ENCODE measurements at places on chromosomes 2 and 18. TPM values are rescaled to one million over a fixed set of nuclear protein-coding genes. Genes with fewer than 3 reads are reported as not detected.
A peak's percentile ranks its signal among the peaks of the same experiment; 100 is the strongest.

DNA sequence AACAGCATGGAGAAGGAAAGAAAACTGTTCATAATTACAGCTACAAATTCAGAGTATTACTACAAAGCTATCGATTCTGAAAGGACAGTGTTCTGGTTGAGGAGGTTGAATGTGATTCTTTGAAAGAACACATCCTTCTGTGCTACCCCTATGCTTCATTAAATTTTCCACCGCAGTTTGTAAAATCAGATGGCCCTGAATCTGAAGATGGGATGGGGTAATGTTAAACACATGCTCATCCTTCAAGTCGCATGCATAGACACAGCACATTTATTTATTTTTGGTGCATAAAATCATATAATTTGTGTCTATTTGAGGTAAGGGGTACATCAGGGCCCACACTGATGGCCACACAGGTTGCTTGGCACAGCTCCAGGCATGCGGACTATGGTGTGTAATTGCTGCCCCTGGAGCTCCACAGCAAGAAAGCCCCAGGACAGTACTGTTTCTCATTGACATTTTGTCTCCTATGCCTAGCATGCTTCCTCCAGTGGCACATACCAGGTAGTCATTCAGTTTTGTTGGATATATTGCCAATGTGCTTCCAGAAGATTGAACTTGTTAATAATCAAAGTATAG is 238.8 kb upstream of the TANK start:
- DNase-seq = no peak

- DNase-seq = no peak
These were observed 74.7 kb upstream of the RAB6C start for GRCh38 chr2:129904532-129905446.

DNA sequence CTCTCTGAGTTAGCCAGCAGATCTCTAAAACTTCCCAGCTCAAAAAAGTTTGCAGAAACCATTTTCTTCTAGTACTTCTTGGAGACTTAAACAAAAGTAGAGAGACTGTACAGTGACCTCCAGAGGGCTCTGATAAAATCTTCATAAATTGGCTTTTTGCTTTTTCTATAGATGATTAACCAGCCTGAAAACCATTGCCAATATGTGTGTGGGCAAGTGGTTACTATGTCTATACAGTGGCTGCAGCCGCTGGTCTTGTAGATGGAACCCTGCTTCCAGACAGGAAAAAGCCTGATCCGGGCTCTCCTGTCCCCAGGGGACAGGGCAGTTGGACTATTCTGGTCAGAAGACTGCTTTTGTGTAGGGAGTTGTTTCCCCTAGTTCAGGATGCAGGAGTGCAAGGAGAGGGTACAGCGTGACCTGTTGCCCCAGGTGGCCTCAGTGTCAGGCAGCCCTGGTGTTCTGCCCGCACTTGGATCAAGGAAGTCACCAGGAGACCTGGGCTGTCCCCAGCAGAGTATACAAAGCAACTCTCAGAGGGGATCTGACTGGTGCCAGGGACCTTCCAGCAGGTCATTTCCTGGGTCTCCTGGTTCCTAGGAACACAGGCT is 7.3 kb upstream of the PTPRM start:
- no peak for DNase-seq

- DNase-seq = no peak
These were observed 7.8 kb downstream of the SULT1C4 start for GRCh38 chr2:108385411-108386071.

- no peak for DNase-seq
These were observed 8.6 kb upstream of the NCOA1 start for GRCh38 chr2:24482251-24482971.

DNA sequence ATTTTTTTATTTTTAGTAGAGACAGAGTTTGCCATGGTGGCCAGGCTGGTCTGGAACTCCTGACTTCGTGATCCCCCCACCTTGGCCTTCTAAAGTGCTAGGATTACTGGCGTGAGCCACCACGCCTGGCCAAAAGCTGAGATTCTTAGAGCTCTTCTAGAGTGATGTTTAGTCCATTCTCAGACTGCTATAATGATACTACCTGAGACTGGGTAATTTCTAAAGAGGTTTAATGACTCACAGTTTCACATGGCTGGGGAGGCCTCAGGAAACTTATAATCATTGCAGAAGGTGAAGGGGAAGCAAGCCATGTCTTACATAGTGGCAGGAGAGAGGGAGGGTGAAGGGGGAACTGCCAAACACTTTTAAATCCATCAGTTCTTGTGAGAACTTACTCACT is 1804.9 kb upstream of the LRRTM1 start:
- no peak for DNase-seq

GRCh38 chr18:61581578-61582201 is 248.5 kb downstream of the CDH20 start:
- DNase-seq = peak; percentile 78

DNA sequence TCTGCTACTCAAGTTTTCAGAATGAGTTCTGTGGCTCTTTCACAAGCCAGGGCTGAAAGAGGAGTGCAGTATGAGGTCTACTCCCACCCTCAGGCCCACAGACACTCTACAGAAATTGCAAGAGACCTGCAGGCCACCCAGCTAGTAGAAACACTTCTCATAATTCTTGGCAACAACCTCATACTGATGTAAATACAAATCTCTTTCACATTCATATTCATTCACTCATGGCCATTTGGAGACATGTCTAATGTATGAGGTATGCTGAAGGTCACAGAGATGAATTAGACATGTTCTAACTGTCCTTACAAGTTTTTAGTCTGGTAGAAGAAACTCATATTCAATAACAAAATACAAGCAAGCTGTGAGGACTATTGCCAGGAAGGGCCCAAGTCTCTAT is 83.8 kb upstream of the KLHL29 start:
- no peak for DNase-seq

LTBP1 gene
- 23.5 TPM for polyA plus RNA-seq

NTSR2 gene
- polyA plus RNA-seq = not detected

DNA sequence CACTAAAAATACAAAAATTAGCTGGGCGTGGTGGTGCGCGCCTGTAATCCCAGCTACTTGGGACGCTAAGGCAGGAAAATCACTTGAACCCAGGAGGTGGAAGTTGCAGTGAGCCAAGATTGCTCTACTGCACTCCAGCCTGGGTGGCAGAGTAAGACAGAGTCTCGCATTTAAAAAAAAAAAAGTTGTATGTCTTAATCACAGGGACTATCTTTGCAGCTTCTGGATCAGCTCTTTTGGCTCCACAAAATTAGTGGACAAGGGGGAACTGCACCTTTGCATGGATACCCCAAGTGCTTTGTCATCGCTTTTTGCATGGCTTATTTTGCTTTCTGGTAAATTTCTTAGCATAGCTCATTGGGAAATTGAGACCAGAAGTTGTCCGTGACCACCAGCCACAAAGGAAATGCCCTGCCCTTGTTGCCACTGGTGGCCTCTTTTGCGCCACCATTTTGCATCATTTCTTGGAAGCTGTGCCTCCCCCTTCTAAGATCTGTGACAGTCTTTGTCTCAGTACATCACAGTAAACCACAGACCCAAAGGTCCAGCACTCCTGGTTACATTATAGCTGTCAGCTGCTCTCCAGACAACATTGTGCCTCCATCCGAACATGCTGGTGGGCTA is 43.9 kb upstream of the PCBP1 start:
- DNase-seq = peak; percentile 28

PDE1A gene
- polyA plus RNA-seq = 3.9 TPM

DNA sequence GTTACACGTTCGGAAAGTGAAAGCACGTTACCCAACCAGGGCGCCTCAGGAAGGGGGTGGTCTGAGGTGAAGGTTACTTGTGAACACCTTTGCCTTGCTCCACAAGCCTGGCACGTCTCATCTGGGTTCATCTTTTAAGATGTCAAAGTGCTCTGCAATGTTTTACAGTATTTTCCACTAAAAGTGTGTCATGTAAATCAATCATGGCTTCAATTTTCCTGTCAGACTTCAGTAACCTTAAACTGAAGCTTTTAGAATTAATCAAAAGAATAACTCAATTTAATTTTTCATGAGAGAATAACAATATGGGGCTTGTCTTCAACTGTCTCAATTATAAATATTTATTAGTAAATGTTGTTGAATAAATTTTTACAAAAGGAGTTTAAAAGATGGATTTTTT is 93.3 kb upstream of the FANCL start:
- no peak for DNase-seq

ANKRD29 gene
- polyA plus RNA-seq = 3.1 TPM

GRCh38 chr18:62715759-62716615 is 646 bp downstream of the PHLPP1 start:
- peak; percentile 39 for DNase-seq

- DNase-seq = no peak
These were observed 356.6 kb upstream of the CELF4 start for GRCh38 chr18:37922162-37922561.

- DNase-seq = no peak
These were observed 646.7 kb upstream of the CDH2 start for GRCh38 chr18:28823506-28824182.

DNA sequence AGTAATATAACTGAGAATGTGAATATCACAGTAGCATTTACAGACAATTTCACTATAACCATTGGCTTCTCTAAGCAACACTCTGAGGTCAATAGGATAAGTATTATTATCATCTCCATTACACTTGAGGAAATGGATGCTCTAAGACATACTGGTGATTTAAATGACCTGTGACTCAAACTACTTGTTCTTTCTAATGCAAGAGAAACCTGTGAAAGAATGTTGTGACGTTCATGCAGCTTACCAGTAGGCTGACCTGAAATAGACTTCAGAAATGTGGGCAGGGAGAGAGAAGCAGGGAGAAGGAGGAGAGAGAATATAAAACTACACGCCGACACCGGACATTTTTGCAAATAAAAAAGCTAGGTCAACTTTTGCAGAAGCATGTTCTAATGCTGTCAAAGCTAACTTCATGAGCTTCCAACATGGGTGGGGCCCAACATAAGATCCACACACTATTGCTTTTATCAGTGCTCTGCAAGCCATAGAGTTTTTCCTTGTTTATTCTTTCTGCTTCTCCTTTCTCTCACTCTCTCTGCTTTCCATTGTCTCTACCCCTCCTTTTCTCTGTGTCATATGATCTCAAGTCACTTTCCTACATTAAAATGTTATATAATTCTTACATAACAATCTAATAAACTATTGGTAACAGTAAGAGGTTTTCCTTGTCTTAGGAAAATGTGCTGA is 217.6 kb upstream of the FN1 start:
- no peak for DNase-seq

GRCh38 chr2:88880441-88880953 is 189.0 kb downstream of the RPIA start:
- no peak for DNase-seq

DNA sequence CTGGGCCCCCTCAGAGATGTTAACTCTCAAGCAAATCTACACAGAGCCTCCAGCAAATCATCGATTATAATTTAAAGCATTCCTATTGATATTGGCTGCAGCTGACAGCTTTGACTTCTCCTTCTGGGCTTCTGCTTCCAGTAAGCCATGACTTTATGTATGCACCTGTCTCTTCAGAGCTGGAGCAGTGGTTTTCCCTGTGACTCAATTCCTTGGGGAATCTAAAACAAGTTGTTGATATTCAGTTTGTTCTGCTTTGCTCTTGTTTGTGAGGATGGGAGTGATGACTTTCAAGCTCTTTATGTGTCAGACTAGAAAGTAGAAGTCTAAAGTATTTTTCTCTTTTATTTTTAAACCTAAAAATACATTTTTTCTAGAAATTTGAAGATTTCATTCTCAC is 45.1 kb upstream of the TNP1 start:
- no peak for DNase-seq

DNA sequence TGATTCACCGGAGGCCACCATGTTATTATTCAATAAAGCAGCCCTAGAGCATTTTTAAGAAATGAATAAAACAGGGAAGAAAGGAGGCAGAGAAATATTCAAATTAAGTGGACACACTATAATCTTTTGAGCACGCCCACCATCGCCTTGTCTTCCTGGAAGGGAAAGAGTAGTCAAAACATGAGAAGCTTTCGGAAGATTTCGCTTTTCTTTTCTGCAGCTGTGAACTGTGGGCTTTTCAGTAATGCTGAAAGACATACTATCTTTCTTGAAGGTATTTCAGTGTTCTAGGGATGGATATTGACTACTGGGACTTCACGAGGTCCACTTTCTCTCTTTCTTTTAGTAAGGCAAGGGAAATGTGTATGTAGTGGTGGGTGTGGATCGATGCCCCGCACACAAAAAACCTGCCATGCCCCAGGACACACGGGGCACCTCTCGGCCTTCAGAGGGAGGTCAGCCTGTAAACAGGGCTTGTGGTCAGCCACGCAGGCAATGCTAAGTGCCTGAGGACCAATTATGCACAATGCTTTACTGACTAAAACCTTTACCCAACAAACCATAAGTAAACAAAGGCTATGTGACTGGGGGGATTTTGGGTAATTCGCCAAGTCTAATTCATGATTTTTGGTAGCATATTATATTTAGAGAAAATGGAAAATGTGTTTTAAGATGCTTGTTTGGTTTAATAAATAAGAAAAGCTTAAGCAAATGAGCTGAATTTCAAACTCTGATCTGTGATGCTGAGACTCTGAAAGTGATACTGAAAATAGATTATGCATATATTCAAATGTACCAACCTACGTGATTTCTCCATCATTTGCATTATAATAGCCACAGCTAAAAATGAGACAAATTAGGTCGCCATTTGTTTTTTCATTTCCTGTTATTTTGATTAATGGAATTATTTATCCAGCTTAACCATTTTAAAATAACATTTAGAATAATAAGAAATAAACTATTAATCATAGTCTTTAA is 130.5 kb downstream of the ZNF516 start:
- no peak for DNase-seq

GRCh38 chr2:129611471-129611870 is 368.0 kb upstream of the RAB6C start:
- DNase-seq = no peak

DNA sequence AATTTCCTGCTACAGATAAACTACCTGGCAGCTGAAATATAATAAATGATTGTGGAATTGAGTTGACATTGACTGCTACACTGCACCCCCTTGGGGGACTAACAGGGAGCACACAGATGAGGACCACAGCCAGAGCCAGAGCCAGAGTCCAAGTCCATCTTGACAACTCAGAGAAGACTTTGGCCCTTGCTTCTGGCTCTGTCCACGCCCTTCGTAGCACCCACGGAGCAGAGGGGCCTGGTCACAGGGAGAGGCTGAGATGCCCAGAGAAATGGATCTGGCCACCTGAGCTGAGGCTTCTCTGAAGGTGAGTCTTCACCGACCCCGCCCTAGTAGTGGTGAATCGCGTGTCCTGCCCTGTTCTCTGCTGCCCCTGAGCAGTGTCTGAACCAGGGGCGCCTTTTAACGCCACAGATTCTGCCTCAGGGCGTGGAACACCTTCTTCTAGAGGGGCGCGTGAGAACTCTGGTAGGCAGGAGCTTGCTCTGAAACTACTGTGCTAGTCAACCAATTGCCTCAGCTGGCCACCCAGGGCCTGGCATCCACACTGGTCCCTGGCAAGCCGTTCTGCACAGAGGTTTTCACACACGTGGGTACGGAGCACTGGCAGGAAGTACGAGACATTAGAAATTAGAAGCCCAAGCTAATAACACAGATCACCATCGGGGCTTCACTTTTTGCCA is 35.7 kb upstream of the MAT2A start:
- DNase-seq = no peak

- DNase-seq = no peak
These were observed 13.2 kb downstream of the SERPINE2 start for GRCh38 chr2:224025874-224026273.

DNA sequence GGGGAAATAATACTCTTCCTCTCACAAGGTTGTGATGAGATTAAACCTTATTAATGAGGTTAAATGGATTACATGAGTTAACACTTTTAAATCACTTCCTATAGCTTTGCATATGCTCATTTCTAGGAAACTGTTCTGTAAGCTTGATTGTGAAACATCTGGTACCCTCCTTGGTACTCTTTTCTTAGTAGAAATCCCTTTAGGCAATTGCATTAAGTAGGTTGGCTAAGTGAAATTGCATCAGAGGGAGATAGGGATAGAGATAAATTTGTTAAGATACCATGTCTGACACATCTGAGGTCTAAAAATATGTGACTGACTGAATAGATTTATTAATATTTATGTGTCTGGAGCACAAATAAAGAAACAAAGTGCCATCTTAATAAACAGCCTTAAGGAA is 275.9 kb upstream of the MAP2 start:
- no peak for DNase-seq
